Glomerular endothelial cell (primary cell): ENCODE measurements at places on chromosomes 5 and 9.

DNA sequence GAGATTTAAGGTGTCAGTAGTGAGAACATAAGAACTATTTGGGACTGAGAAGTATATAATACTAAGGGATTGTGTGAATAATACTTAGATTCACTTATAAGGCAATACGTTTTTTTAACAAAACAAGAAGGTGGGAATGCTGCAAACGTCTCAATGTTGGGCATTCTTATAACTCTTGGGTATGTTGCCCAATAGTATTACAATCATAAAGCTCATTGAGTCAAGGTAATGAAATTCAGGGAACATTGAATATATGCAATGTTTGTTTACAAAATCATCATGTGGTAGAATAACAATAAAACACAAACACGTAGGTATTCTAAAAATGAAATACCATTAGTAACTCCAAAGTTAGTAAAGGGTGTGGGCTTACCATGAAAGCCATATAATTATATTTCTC is 400.7 kb downstream of the KIAA0825 start:
- no peak for DNase-seq

- no peak for DNase-seq
Measured at GRCh38 chr5:78289911-78290310, 4.6 kb downstream of the AP3B1 start.

DNA sequence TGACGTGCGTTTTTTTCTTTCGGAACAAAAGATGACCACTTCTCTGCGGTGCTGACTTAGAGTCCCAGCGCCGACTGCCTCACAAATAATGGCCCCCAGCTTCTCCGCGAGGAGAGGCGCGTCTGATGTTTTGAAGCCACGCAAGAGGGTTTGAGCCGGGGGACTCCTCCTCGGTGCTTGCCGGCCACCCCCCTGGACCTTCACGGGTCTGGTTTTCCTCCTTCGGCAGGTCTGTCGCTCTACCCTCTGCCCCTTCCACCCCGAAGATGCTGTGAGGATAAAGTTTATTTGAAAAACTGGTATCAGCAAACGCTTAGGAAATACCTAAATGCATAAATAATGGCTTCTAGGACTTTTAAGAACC is 584 bp downstream of the USP20 start:
- no peak for DNase-seq

DNA sequence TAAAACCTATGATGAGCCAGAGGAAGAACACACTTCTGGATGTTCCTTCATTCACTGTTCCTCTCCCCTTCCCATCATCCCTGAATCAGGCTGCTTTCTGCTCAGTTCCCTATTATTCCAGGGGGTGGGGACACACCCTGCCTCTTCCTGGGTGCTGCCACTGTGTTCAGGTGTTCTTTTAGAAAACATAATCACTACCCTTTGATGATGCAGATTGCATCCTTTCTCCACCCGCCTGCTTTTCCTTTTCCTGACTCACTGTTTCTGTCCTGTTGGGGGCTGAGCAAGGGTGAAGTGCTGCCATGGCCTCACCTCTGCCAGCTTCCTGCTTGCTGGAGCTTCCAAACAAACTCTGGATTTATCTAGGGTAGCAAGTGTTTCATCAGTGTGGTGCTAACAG is 331.9 kb upstream of the GRIA1 start:
- DNase-seq: no peak

DNA sequence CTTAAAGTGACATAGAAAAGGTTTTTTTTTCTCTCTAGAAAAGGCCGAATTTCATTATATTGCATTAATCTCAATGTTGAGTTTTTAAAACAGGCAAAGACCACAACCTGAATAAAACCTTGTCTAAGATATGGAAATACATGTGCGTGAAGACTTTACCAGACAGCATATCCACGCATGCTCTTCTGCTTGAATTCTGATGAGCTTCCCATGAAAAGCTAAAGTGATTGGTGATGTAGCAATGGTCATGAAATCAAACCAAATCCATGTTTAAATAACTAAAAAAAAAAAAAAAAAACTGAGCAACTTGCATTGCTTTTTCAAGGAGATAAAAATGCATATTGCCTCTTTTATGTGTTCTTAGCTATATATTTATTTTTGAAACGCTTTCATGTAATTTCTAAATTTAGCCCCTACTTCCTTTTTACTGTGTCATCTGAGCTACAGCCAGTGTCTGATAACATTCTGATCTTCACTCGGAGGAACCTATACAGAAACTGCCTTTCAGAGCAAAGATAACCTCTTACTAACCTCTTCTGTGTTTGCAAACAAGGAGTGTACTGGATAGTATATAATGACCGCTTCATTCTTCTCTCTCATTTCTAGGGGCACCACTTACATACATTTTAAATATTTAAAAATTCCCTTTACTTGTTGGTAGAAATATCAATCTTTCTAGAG is 179.1 kb upstream of the GNA14 start:
- DNase-seq: no peak

DNA sequence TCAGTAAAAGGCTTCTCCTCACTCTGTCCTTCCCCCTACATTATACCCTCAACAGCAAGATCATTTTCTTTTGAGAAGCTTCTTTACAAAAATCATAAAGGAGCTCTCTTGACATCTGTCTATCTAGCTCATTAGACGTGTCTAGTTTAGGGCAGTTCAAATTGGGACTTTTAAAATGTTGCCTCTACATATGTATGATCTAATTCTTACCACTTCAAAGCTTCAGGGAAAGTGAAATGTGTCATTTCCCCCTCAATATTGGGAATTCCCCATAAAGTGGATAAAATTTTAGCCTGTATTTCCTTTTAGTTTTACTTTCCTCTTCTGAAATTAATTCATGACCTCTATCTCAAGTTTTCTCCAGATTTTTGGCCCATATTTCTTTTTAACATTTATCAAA is 323.7 kb downstream of the ARRDC3 start:
- DNase-seq: no peak

DNA sequence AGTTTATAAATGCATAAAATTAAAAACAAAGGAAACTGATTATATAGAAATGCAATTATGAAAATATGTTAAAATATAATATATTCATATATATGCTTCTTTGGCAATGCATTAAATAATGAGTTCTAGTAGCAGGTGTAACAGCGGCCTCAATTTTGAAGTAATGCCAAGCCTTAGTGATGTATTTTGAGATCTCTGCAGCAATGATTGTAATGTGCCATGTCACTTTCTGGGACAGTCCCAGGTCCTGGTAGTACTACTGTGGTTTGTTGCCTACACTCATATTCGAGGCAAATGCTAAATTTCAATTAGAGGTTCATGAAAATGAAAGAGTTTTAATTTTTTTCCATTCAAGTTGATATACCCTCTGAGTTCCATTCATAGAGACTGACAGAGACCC is 75.8 kb upstream of the ORM1 start:
- DNase-seq: no peak

DNA sequence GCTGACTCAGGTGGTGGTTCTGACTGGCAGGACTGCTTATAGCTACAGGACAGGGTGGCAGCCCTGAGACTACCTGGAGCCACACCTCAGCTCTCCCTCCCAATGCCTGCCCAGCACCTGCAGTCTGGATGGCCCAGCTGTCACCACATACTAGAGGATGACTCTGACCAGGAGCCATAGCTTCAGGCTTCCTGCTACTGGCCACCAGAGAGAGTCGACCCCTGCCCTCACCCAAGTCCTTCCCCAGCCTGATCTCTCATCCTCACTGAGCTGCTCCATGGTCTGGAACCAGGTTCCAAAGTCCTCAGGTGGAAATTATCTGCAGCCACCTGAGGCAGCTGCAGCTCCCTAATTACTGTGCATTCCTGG is 25.6 kb upstream of the TDRD7 start:
- DNase-seq: no peak

DNA sequence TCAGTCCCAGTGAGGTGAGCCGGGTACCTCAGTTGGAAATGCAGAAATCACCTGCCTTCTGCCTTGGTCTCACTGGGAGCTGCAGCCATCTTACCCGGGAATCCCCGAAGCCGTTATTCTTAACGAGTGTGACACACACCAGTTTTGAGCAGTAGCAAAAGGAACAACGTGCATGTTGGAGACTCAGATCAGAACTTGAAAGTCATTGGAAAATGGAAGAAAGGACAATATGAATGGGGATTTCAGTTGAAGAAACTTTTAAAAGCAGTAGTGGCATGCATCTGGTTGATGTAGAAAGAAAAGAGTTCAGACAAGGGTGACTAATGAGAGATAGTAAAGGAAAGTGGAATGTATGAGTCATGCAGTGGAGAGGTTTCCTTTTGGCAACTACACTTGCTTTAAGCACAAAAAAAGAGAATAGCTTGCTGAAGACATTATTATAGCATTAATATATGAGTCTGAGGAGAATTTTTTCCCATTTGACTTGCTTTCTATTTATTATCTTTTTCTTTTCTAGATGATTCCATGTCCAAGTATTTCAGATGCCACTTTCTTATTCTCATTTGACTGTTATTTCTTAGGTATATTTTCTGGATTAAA is 44.4 kb upstream of the ANKDD1B start:
- DNase-seq: peak; percentile 92

DNA sequence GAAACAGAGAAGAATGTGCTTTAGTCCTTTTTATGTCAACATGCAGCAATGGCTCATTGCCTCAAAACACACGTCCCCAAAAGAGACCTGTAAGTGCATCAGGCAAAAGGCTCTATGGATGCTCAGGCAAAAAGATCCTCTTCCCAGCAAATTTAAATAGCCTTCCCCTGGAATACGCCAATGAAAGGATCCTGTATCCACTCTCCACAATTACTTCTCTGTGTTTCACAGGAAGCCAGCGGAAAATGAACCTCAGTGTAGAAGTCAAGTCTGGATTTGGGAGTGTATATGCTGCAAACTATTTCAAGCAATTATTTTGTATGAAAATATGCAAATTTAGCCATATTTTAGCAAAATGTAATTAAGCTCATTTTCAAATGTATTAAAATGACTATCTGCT is 217.9 kb downstream of the EPB41L4A start:
- no peak for DNase-seq

DNA sequence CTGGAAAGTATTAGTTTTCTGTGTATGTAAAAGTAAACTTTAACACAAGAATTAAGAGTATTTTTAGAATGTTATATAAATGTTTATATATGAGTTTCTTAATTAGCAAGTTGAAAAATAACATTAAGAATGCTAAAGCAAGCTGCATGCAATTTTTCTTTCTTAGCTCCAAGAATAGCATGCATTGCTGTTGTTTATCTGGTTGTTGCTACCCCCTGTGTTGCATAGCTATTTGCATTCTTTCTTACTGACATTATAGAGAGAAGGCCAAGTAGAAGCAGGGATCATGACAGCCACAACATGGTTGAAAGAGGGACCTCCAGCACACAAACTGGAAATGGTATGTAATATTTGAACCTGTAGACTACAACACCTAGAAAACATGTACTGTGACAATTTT is 94.8 kb downstream of the ERCC6L2 start:
- no peak for DNase-seq

DNA sequence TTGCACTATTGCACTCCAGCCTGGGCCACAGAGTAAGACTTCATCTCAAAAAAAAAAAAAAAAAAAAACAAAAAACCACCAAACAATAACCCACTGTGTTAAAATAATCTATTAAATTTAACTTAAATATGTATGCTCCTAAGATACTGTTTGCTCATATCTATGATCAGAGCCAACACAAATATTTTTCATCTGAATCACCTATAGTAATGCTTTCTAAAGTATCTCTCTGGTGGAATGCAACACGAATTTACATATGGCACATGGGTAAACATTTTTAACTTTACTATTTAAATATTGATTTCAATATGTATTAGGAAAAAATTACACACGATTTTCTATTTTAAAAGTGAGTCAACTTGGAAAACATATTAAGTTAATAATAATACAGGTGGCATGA is 196.4 kb downstream of the RFX3 start:
- no peak for DNase-seq

- DNase-seq: no peak
Measured at GRCh38 chr5:72234265-72234700, 85.8 kb downstream of the MRPS27 start.

GRCh38 chr5:122694884-122695283 is 80.0 kb upstream of the SNX2 start:
- no peak for DNase-seq

- no peak for DNase-seq
Measured at GRCh38 chr9:87152256-87152655, 204.9 kb upstream of the GAS1 start.

- DNase-seq: no peak
Measured at GRCh38 chr9:35958104-35958837, at the start of gene OR2S2. OR2S2 (minus strand) TSS chr9:35958154; CDS start chr9:35958098, 56 bp downstream.

DNA sequence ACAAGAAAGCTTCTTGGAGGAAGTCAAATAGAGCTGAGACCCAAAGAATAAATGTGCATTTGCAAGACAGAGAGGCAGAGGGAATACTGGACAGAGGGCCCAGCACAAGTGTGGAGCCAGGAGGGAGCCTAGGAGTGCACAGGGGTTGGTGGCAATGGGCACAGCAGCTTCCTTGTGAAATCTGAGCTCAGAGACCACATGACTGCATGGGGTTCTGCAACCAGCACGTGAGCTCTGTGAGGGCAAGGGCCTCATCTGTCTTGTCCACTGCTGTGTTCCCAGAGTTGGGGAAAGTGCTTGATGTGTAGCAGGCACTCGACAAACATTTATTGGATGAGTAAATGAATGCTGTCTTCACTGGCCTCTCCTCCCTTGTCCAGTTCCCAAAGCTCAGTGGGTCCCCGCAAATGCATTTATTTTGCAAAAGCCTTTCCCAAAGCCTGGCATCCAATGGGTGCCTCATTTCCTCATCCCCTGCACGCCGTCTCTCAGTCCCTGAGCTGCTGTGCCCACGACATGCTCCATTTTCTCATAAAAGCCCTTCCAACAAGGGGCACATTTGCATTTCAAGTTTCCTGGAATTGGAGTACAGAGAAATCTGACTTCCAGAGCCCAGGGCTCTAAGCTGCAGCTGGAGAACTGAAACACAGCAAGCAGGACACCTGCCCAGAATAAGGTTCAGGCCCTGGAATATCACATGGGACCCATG is 58.5 kb downstream of the KCNIP1 start:
- DNase-seq: no peak

DNA sequence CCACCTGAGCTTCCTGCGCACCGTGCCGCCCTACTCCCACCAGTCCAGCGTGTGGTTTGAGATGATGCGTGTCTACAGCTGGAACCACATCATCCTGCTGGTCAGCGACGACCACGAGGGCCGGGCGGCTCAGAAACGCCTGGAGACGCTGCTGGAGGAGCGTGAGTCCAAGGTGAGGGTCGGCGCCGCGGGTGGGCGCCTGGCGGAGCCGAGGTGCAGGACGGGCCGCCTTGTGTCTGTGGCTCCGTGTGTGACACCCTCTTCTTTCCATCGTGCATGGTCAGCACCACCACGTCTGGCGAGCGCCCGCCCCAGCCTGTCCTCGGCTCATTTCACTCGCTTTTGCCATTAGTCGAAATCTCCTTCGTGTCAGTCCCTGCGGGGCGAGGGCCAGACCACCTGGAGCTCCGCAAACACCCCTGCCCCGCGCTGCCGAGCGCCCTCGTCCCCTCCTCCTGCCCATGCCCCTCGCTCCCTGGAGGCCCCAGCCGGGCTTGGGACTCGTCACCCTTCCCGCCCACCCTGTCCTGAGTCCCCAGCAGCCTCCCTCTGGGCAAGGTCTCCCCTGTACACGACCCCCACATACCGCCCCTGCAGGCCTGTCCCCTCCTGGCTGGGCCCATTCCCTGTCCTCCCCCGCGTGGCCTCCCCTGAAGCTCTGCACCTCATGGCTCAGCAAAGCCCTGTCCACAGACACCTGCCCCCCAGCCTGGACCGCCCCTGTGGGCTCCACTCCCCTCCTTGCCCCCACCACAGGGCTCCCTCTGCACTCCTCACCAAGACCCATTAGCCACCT is 7.0 kb downstream of the GRIN1 start:
- no peak for DNase-seq
